ENCODE measurements at places on chromosomes 4 and X.

DNA sequence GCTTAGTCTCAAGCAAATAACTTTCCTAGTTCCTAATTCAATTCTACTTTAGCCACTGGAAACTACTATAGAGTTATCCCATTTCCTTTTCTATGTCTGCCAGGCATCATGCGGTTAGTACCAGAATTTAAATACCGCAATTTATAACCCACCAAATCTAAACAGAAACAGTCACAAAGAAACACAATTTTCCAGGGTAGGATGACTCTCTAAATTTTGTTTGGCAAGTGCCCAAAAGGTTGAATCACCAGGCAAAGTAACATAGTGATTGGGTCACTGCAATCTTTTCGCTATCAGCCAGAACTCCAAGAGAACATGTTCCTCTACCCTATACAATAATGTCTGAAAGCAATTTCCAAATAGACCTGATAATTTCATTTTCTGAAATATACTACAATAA, 240.2 kb upstream of the GRIA3 start:
- no peak for DNase-seq

- no peak for DNase-seq
Observed at GRCh38 chr4:165838575-165838974, 34.5 kb upstream of the TLL1 start.

DNA sequence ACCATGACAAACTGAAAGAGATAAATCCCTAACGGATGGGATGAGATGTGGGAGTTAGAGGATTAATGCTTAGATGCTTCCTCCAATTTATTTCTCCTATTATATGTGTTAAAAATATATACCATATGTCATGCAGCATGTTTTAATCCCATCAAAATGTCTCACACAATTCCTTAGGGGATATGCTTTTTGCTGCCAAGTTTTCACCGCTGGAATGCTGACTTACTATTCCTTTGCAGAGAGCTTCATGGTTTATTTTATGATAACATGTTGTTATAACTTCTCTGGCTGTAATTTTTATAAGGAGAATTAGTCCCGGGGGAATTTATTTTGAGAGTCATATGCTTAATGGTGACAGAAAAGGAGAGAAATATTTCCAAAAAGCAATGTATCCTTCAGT, 670.3 kb downstream of the IL1RAPL1 start:
- no peak for DNase-seq

- DNase-seq: no peak
Observed at GRCh38 chr4:177473991-177474390, 31.8 kb upstream of the AGA start.

DNA sequence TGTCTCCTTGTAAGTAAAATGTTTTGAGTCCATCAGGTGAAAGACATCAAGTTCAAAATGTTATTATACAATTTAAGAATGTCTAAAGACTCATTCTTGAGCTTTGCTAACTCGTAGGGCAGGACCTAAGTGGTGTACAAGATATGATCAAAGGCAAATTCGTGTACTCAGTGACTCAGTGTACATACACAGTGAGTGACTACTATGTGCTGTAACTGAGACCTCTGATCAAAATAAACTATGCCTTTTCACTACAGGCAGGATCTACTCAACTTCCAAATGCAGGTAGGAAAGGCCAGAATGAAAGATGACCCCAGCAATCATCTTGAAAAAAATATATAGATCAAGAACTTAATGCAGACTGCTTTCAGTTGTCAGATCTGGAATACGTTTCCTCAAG, 49.9 kb downstream of the ADGRG2 start:
- no peak for DNase-seq

GRCh38 chr4:125714845-125715244, 400.1 kb downstream of the FAT4 start:
- DNase-seq: no peak

DNA sequence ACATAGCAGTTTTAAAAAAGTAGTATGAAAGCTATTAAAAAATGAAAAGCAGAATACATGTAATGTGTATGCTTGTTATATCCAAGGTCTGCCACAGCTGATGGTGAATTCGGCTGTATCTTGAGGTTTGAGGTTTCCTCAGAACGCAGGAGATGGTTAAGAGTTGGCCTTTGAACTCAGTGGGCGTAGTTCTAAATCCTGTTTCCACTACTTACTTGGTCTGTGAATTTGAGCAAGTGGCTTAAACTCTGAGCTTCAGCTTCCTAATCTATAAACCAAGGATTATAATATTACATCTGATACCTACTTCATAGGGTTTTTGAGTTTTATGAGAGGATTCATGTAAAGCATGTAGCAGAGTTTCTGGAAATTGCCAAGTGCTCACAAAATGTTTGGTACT, 125.2 kb downstream of the STIM2 start:
- DNase-seq: no peak

DNA sequence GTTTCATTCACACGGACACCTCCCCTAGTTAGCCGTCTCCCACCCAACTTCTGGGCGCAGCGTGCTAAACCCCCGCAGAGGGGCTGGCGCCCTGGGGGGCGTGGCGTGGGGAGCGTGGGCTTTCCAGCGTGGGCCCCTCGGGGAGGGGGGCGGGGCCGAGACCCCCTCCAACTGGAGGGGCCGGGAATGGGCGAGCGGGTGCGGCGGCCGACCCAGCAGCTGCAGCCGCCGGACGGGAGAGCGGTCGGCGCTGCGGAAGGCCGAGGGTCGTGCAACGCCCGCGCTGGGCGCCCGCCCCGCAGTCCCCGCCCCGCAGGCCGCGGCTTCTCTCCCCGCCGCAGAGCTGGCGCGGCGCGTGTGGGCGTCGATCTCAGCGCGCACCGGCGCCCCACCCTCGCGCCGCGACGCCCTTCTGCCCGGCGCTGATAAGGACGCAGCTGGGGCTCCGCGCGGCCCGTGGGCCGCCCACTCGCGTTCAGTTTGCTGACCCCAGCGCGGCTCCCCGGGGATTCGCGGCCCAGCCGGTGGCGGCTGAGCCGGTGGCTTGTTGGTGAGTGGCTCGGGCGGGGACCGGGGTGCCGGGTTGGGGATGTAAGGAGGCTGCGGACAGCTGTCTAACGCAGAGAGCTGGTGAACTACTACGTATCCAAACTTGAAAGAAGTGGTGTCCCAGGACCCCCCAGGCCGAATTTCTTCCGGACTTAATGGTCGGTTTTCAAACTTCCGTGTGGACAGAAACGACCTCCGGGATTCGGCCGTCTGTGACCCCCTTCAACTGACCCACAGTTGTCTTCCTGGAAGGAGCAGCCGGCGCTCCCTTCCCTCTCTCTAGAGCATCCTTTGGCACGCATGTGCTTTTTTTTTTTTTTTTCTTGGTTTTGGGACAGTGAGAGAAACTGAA, 1.5 kb downstream of the FHDC1 start:
- peak; percentile 50 for DNase-seq

DNA sequence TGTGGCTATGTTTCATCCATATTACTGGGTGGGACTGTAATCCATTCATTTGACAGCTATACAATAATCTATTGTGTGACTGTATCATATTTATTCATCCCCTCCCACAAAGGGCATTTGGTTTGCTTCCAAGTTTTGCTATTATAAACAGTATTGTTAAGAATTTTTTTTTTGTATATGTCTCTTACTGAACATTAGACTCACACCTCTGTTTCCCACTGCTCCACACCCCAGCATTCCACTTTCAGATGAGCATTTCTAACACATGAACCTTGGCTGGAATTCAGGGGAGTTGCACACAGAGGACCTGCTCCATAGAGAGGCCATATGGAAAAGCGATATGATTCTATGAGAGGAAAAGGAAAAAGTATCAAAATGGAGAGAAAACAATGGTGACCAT, 81.6 kb upstream of the DKK2 start:
- no peak for DNase-seq

DNA sequence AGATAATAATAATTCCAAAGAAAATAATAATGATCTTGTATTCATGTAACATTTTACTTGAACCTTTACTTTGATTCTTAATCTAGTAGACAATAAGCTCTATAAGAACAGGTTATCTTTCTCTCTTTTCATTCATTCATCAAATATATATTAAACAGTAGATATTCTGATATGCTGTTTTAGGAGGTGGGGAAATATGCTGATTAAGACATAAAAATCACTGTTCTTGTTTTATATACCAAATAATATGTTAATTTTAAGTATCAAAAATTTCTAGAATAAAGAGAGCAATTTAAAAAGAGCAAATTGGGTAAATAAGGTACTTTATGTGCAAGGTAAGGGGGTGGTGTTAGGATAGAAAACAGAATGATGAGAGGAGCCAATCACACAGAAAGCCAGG, 401.9 kb downstream of the PDHA2 start:
- DNase-seq: no peak

DNA sequence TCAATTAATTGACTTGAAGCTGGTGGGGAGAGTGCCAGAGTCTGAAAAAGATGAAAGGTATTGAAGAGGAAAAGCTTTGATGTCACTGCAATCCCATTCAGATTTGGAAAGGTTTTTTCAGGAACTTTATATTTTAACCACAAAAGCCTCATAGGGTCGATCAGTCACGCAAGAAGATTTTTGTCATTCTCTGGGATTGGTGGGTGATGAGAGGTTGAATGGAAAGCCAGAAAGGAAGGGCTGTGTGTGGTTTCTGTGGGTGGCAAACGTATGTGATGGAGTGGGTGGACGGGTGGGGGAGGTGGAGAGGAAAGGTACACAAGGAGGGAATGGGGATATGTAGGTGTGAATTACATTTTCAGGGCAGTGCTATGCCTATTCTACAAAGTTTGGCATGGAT, 173.8 kb upstream of the SCML1 start:
- DNase-seq: no peak

GRCh38 chrX:40470830-40471429, 109.8 kb upstream of the ATP6AP2 start:
- peak; percentile 51 for DNase-seq

GRCh38 chr4:186932631-186933187, 209.1 kb upstream of the FAT1 start:
- DNase-seq: no peak

DNA sequence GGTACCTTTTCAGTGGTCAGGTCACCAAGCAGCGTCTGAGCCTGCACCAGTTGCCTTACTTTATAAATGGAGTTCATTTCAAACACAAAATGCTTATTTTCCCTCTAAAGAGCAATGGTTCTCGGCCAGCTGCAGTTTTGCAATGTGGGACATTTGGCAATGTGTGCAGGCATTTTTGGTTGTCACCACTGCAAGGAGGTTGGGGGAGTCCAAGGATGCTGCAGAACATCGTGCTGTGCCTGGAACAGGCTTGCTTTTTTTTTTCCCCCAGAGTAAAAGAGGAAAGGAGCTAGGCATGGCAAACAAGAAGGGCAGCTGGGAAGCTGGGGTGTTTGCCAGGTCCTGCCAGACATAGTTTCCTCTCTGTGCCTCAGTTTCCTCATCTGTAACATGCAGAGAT, 115.6 kb downstream of the GPR143 start:
- DNase-seq: no peak

DNA sequence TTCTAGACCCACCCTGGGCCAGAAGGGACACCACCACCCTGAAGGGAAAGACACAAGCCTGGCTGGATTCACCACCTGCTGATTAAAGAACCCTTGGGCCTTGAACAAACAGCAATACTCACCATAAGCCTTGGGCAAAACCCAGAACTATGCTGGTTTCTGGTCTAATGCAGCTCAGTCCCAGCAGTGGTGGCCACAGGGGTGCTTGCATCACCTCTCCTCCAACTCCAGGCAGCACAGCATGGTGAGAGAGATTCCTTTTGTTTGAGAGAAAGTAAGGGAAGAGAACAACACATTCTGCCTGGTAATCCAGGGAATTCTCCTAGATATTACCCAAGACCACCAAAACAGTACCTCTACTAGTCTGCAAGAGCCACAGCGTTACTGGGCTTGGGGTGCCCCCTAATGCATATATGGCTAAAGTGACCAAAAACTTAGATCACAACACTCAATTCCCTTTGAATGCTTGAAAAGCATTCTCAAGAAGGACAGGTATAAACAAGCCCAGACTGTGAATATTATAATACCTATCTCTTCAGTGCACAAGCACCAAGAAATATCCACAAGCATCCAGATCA, 25.7 kb downstream of the RNF128 start:
- DNase-seq: no peak

DNA sequence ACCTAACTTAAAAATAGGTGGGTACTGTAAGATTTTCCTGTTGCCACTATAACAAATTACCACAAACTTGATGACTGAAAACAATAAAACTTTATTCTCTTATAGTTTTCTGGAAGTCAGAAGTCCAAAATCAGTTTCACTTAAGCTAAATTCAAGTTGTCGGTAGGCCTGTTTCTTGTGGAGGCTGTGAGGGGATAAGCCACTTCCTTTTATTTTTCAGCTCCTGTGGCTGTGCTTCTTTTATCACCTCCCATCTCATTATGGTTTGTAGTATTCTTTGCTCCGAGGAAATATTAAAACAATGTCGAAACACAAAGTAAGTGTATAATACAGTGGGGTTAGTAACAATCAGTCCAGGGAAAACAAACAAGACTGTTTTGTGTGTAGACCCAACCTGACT, 610.5 kb upstream of the TECRL start:
- DNase-seq: no peak

DNA sequence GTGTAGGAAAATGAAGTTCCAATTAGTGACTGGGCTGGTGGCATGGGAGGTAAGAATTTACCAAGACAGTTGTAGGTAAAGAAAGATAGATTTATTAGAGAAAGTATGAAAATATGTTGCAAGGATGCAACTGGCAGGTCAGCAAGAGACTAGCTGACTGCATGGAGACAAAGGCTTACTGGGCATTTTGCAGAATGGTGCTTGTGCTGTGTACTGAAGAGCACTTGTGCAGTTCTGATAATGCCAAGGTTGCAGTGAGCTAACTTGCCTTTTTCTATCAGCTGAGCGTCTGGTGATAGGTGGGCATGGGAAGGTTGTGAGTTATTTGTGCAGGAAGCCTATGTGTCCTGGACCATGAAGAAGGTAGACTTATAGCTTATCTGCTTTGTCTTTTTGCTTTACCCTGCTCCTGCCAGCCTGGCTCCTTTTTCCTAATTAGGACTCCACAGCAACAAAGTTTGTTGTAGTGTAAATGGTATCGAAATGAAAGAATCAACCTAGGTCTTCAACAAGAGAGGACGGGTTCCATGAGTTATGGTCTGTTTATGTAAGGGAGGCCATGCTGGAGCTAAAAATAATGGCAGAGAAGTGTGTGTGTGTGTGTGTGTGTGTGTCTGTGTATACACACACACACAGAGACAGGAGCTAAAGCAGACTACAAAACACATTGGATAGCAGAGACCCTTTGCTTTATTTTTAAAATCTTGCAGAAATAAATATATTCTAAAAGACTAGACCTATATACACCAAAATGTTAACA, 15.0 kb downstream of the BST1 start:
- DNase-seq: no peak

GRCh38 chrX:132023896-132024386, 839 bp downstream of the STK26 start:
- no peak for DNase-seq

GRCh38 chr4:57154191-57154590, 44.0 kb upstream of the IGFBP7 start:
- DNase-seq: no peak

- no peak for DNase-seq
Observed at GRCh38 chr4:144360146-144360793, 219.8 kb upstream of the GYPA start.
